ENCODE measurements at places on chromosomes 6 and 20.

DNA sequence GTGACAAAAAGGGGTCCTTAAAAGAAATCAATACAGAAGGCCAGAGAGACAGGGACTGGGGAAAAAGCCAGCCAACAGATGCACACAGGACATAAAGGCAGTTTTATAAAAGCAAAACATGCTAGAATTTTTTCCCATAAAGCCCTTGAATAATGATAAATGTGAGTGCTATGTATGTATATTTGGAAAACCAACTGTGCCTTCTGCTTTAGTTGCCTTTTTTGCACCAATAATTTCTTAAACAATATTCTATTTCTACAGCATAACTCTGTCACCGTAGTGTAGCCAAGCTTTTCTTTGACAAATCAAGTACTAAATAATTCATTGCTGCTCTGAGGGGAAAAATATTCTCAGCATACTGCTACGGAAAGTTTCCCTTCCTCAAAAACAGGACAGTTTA is 730.6 kb upstream of the NRSN1 start:
- no peak for DNase-seq

DNA sequence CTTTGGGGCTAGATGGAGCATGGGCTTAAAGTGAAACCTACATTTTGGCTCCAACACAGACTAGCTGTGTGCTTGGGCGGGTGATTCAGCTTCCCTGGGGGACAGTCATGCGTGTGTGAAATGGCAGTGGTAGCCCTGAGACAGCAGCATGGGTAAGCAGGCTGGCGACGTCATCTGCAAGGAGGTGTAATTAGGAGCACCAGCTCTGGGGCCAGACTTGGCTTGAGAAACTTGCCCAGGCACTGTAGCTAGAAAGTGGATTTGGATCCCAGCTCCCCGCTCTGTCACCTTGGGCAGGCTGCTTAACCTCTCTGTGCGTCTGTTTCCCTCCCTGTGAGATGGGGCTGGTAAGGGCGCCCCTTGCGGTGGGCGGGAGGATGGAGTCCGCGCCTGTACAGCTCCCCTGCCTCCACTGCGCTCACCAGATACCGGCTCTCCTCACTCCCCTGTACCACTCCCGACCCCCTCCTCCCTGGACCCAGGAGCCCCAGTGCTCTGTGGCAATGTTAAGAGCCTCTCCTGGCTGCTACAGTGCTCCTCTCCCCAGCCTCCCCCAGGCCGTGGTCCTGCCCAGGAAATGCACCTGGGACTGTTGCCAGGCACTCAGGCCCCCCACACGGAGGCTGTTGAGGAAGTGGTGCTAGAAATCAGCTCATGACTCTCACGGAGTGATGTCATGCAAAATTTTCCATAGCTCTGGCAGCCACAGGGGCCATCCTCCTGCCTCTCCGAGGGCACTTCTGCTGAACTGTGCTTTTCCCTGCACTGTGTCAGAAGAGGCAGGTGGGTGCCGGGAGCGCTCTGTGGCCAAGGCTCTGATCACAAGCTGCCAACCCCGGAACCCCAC is 44.6 kb downstream of the SYNJ2 start:
- DNase-seq = peak; percentile 99

DNA sequence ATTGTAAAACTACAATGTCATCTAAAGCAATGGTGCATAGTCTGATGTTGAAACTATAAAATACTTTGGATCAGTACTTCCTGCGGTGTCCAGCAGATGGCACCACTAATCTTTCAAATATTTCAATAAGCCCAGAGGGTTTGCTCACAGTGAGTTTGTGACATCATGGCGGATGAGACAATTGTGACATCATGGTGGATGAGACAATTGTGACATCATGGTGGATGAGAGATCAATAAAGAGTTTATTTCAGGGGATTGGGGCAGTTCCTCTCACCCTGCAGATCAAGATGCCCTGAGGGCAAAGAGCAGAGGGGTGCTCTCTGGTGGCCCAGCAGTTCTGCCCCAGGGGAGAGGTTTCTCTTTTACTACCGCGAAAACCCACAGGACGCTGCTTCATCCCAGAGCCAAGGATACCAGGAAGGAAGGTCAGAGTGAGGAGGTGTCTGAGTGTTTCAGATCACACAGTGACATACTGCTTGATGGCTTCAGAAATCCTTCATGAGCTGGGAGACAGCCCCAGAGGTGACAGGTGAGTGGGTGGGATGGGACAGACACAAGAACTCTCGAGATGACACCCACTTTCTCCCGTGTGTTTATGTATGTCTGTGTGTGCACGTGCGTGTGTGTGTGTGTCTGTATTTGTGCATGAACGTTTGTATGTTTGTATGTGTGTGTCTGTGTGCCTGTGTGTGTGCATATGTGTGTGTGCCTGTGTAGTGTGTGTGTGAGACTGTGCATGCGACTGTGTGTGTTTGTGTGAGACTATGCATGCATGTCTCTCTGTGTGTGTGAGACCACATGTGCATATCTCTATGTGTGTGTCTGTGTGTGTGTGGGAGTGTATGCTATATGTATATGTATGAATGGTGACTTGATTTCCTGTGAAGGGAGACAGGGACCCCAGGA is 7.3 kb upstream of the ULBP2 start:
- peak; percentile 89 for DNase-seq

DNA sequence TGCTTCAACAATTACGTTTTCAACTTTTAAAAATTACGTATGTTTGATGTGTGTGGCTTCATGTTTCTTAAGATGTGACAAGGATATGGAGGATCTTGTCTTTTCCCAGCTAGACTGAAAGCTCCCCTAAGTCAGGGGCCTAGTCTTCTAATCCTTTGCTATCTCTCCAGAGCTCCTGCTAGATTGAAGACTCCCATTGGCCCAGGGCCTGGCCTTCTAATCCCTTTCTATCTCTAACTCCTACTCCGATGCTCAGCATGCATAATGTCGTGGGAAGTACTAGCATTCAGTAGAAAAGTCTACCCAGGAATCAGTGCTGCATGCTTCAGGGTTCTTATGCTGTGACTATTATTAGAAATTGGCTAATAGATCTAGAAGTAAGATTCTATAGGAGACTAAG is 144.8 kb upstream of the SUPT3H start:
- no peak for DNase-seq

DNA sequence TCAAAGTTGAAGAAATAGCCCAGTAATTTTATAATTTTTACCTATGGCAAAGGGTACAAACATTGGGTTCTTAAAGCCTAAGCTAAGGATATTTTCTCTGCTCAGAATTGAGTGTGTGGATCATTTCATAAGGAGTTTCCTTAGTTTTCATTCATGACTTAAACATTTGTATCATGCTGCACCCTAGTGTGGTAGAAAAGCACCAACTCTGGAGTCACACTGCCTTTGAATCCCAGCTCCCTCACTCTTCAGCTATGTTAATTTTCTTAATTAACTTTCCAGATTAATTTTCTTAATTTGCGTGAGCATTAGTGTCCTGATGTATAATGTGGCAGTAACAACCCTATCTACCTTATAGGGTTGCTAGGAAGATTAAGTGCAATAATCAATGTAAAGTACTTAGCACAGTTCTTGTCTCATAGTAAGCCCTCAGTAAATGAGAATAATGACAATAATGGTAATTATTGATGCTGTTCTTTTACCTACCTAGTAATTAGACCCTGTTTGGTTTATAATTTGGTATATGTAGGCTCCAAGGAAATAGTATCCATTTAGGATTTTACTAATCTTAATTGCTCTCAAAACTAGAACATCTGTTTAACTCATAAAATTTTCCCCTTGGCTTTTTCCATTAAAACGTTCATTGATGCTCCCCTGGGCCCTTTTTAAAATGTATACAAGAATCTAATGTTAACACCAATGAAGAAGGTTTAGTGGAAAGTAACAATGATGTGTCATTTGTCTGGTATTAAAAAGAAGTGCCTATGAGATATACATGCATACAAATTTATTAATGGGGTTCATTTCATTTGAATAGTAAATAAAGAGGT is 31.6 kb downstream of the DSE start:
- peak; percentile 29 for DNase-seq

DNA sequence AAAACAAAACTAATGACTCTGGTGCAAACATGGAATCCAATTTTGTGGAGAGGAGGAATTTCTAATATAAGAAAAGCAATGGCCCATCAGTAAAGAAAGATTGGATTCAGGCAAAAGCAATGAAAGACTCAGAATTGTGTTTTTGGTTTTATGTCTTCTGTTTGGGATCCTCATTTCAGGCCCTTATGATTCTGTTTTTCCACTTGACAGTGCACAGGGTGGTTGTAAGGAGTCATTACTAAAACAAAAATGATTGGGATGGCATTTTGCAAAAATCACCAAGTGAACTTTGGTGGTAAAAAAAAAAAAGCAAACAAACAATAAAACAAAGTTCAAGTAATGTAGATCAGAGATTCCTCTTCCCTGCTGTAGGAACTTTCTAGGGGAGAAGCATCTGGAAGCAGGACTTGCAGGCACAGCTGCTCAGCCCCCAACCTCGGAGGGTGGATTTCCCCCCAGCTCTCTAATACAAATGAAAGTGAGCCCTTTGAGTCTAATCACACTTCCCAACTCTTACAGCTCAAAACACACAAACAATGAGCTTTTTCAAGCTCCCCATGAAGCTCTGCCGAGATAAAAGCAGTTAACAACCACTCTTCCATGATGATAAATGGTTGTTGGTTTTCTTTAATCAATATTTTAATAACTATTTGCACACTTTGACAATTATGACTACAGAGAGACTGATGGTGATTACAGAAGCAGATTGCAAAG is 177.7 kb downstream of the ZDHHC14 start:
- DNase-seq = no peak

DNA sequence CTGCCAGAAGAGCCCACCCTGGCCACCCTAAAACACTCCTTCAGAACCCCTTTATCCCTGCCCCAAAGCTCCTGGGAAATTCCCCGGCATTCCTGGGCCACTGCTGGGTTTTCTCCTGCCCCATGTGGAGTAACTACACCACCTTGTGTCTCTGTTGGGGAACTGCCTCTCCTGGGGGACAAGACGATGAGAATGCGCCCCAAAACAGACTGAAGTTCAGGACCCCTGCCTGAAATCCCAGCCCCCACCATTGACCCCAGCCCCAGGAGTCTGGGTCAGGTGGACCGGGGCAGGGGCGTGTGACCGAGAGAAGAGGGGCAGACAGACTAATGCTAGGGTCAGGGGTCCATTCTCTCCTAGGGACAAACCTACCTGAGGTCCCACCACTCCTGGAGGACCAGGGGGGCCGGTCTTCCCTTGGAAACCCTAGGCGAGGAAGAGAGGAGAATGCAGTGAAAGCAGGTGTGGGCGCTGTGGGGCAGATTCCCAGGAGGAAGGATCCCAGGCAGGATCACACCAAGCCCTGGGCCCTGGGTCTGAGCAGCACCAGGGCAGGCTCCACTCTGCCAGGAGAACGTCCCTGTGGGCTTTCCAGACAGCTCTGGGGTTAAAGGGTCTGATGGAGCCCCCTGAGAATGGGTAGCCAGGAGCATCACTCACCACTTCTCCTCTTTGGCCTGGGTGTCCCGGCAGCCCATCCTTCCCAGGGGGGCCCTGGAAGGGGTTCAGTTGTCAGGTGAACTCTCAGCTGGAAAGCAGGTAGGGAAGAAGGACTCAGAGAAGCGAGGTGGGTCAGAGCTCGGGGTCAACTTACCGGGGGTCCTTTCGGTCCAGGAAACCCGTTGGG is 19.4 kb downstream of the COL11A2 start:
- peak; percentile 66 for DNase-seq

GRCh38 chr6:55917751-55918415 is 42.5 kb upstream of the BMP5 start:
- DNase-seq = peak; percentile 35

DNA sequence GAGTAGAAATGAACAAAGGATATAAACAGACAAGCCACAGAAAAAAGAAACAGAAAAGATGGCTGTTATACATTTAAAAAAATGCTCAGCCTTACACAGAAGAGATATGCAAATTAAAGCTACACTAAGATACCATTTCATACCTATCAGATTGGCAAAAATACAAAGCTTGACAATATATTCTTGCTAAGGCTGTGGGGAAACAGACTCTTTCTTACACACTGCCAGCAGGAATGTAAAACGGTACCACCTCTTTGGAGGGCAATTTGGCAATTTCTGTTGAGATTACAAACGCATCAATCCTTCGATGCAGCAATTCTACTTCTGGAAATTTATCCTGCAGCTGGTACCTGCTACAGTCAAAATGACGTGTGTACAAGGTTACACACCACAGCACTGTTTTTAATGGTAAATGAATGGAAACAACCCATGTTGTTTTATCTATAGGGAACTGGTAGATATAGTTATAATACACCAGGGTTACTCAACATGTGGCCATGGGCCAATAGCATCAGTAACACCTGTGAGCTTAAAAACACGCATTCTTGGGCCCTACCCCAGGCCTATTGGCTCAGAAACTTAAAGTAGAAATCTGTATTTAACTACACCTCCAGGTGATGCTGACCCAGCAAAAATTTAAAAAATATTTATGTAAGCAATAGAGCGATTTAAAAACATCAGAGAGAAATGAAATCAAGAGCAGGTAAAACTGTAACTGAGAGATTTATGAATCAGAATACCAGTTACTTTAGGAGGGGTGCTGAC is 53.3 kb downstream of the TRAM2 start:
- peak; percentile 29 for DNase-seq

GRCh38 chr6:41446132-41446531 is 100.0 kb upstream of the FOXP4 start:
- no peak for DNase-seq

DNA sequence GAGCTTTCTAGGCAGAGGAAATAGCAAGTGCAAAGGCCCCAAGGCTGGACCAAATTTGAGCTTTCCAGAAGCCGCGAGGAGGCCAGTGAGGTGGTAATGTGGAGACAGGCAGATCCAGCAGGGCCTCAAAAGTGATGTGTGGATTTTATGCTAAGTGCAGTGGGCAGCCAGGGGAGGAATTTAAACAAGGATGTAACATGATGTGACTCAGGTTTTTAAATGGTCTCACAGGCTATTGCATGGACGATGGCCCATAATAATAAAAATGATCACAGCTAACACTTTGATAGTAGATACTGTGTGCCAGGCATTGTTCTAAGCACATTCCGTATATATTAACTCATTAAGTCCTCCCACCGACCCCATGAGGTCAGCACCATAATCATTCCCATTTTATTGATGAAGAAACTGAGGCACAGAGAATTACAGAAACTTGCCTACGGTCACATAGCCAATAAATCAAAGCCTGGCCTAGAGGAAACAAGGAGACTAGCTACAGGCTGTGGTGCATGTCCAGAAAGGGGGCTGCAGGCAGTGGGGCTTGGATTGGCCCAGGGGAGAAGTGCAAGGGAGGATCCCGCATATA is 18.0 kb upstream of the PREX1 start:
- DNase-seq = peak; percentile 29

- DNase-seq = no peak
Observed at GRCh38 chr20:19291024-19291817, 78.8 kb downstream of the SLC24A3 start.

DNA sequence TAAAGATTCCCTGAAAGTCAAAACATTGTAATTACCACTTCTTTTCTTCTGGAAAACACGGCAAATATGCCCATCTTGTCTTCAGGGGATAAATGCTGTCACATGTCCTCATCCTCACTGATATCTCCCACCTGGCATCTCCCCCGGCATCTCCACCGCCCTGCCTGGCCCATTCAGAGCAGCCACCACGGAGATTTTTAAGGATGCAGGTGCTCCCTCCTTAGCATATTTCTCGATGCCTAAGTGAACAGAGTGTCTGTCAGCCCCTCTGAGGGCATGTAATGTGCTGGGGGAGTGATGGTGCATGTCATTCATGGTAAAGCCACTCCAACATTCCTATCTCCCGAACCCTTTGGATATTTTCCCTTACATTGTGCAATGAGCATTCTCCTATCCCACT is 215.5 kb downstream of the PREX1 start:
- no peak for DNase-seq

GRCh38 chr6:44646355-44646754 is 258.8 kb downstream of the CDC5L start:
- DNase-seq = peak; percentile 86

Data from GM23248 (cell line).